NCI-H82 (cell line): ENCODE measurements at places on chromosomes 11 and 22.
A peak's percentile ranks its signal among the peaks of the same experiment; 100 is the strongest.

GRCh38 chr11:27406498-27407354 lies 43.7 kb upstream of the CCDC34 start:
- no peak for DNase-seq

GRCh38 chr11:2945031-2945756 lies 16.0 kb upstream of the PHLDA2 start:
- no peak for DNase-seq

GRCh38 chr11:119375337-119376196 lies 5.9 kb downstream of the USP2 start:
- DNase-seq, result peak; percentile 79

DNA sequence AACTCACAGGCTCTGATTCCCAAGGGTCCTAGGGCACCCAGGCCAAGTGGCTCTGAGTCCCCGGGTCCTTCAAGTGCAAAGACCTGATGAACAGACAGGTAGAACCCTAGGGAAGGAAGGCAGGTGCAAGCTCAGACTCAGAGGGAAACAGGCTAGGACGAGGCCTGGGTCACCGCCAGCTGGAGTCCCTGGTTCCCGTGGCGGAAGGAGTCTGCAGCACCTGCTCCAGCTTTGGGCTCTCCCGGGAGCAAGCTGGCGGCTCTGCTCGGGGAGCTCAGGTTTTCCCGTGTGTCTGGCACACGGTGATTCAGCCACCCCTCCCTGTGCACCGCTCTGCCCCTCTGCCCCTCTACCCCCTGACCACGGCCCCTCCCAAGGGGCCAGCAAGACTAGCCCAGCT lies 59.8 kb downstream of the WNT7B start:
- no peak for DNase-seq

GRCh38 chr11:61778357-61778886 lies 14.0 kb downstream of the TMEM258 start:
- no peak for DNase-seq

DNA sequence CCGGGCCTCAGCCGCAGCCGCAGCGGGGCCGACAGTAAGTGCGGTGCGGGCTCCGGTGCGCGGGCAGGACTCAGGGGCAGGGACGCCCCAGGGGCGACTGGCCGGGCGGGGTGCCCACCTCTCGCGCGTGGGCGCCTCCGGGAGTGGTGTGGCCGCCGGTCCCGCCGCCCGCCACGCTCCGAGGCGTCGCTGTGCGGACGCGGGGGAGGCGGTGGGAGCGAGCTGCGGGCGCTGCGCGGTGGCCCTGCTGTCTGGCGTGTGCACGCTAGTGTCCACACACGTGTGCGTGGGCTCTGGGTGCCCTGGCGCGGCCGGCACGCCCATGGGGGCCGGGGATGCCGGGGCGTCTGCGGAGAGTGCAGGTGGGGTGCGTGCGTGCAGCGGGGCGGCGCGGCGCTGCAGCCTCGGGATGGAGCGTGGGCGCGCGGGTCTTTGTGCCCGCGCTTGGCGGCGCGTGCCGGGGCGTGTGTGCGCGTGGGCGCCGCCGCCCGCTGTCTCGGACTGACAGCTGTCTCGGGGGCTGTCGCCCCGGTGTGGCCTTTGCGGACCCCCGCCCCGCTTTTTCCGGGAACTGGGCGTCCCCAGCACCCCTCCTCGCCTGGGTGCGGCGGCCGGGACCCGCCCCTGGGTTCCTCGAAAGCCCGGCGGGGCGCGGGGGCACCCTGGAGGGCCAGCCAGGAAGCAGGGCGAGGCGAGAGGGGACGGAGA lies 804 bp downstream of the KCNK4 start:
- DNase-seq, result no peak

DNA sequence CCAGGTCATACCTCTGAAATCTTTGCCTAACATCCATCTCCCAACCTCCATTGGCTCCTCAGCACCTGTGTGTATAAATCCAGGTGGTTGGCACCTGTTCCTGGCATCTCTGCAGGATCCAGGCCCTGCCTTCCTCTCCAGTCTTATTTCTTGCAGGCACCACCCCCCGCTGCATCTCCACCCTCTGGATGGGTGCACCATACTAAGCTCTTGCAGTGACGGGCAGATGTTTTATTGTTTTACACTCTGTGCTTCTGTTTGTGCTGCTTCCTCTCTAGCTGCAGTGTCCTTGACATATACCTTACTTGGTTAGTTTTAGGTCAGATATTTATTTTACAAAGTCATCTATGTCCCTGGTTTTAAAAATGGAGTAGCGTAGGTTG lies 102.6 kb downstream of the TBC1D22A start:
- no peak for DNase-seq

GRCh38 chr11:13127161-13127560 lies 118.0 kb downstream of the RASSF10 start:
- DNase-seq, result no peak

GRCh38 chr11:61034704-61035525 lies 63.4 kb downstream of the CD6 start:
- no peak for DNase-seq

- DNase-seq, result no peak
Observed at GRCh38 chr11:69233744-69234570, 60.0 kb upstream of the MYEOV start.

DNA sequence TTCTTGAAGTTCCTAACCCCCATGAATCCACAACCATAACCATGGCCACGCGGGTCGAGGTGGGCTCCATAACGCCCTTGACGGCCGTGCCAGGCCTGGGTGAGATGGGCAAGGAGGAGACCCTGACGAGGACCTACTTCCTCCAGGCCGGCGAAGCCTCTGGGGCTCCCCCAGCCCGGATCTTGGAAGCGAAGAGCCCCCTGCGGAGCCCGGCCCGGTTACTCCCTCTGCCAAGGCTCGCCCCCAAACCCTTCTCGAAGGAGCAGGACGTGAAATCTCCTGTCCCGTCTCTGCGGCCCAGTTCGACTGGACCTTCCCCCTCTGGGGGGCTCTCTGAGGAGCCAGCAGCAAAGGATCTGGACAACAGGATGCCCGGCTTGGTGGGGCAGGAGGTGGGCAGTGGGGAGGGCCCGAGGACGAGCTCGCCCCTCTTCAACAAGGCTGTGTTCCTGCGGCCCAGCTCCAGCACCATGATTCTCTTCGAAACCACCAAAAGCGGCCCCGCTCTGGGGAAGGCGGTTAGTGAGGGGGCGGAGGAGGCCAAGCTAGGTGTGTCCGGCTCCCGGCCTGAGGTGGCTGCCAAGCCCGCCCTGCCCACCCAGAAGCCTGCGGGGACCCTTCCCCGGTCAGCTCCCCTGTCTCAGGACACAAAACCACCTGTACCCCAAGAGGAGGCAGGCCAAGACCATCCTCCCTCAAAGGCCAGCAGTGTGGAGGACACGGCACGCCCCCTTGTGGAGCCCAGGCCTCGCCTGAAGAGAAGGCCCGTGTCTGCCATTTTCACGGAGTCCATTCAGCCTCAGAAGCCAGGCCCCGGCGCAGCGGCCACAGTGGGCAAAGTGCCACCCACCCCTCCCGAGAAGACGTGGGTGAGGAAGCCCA lies 75.7 kb downstream of the KIAA1671 start:
- peak; percentile 51 for DNase-seq

DNA sequence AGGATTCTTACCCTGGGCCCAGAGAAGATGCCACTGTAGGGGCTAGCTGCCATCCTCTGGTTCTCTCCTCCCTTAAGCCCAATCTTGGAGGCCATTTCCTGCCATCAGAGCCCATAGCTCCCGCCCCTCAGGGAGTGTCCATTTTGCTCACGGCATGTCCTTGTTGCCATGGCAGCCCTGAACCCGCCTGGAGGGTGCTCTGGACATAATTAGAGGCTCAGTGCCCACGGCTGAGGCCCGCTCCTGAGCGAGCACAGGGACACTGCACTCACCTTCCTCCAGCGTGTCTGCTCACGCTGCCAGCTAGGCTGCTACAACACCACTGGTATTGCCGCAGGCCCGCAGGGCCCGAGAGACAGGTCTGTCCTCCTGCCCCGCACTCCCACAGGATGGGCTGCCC lies 11.1 kb upstream of the SUSD2 start:
- DNase-seq, result no peak

GRCh38 chr11:109029927-109030326 lies 365.1 kb downstream of the DDX10 start:
- DNase-seq, result no peak

- DNase-seq, result no peak
Observed at GRCh38 chr22:31099386-31099785, 8.0 kb downstream of the SELENOM start.

GRCh38 chr22:43151251-43152002 lies at the start of gene TSPO:
TSS of gene TSPO (plus strand) at chr22:43151559. CDS start at chr22:43159239, 7,680 bp downstream.
- peak; percentile 45 for DNase-seq

DNA sequence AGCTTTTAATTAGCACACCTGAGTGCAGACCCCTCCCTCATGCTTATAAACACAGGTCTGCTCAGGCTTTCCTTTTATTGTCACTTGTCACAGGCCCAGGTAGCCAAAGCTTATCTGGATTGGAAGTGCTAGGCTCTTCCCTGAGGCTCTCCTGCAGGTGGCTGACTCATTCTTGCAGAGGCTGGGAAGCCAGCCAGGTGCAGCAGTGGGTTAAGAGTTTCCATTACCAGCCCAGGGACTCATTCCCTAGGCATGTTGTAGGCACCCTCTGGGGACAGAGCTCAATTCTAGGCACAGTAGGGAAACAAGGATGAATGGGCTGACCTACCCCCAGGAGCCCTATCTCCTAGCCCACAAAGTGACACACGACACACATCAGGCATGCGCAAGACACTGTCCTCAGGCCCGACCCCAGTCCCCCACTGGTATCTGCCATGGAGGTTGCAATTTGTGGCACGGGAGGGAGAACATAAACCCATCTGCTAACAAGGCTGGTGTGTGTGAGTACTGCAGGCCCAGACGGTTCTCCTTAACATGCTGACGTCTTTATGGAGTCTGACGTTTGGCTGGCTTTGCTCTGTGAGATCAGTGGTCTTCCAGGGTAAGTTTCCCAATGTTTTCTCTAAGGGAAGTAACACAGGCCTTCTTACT lies 94.2 kb downstream of the ABTB2 start:
- DNase-seq, result no peak

- DNase-seq, result peak; percentile 77
Observed at GRCh38 chr11:117095284-117096161, 2.7 kb downstream of the SIK3 start.

- no peak for DNase-seq
Observed at GRCh38 chr22:32237906-32238305, 17.2 kb downstream of the SLC5A4 start.

- DNase-seq, result no peak
Observed at GRCh38 chr22:23404689-23405365, 175.3 kb downstream of the IGLL1 start.

DNA sequence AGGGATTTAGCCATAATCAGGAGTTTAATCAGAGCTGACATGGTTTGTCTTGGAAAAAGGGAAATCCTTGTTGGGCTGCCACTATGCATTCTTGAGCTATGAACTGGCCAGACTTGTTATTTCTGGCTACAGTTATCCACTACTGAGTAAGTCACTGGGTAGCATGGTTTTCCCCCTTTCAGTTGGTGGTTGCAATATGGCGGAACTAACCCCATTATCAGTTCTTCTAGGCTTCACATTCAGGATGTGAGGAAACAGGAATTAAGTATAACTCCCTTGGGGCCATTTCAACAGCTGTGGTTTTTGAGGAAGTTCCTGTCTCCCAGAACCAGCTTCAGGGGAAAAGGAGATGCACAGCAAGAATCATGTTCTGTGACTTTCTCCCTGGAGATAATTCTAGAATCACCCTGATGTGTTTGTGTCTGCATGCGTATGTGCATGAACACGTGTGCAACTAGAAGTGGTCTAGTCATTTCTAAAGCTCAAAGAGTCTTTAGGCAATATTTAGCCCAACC lies 103.0 kb upstream of the CD44 start:
- DNase-seq, result no peak
